Stimulated activated CD4-positive, alpha-beta T cell treated with anti-CD3 and anti-CD28 coated beads, Interleukin-1b, Interleukin-23, amount 100 ng/mL, for 48 hours (primary cell): ENCODE measurements at places on chromosomes 4 and X.
A peak's percentile ranks its signal among the peaks of the same experiment; 100 is the strongest.

- no peak for DNase-seq
Observed at GRCh38 chr4:103032574-103032973, 13.1 kb upstream of the SLC9B1 start.

DNA sequence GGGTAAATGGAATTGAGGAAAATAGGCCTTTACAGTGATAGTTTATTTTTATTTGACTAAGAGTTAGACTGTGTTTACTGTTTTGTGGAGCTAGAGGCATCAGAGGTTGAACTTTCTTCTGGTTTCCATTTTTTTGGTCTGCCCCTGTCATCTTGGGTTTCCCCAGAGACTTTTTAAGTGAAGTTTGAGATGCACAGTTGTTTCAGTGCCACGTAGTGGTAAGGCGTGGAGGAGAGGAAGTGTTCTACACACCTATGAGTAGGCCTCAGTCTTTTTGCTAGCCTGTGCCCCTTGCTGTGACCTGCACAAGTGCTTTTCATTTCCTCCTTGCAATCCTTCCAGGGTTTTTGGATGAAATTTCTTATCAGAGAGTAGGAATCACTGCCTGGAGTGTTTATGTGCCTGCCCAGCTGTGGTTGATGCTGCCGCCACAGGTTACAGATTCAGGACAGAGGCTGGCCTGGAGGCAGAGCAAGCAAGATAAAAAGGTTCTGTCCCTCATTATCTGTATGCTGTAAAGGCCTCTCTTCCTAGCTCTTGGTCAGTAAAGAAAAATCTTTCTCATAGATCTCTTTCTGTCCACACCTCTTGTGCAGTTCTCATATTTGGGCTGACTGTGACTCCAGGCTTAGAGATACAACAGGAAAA, 12.5 kb upstream of the HSFX4 start:
- DNase-seq, result no peak

DNA sequence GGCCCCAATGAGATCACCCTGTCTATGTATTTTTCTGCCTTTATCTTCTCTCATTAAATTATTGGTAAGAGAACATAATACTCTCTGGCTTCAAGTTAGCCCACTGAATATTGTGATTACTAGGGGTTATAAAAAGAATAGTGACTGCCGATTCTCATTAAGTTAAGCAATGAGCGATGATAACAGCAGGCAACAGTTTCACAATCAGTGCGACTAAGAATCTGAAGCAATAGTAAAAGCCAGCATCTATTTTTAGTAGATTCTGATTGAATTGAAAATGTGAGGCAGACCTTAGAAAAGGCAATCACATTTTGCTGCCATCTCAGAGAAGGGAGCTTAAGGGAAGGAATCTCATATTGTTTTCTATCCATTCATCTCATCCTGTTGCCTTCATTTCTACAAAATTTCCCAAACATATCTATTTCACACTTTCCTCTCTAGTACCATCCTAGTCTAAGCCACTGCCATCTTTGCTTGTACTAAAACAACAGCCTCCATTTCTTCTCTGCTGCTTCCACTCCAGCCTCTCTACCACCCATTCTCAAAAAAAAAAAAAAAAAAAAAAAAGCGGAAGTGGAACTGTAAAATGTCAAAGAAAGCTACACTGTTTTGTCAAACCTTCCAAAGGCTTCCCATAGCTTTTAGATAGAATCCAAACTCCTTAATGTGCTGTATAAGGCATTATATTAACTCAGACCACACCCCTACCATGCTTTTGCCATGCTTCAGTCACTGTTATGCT, 17.4 kb downstream of the GABRA4 start:
- no peak for DNase-seq

- no peak for DNase-seq
Observed at GRCh38 chrX:153968754-153969124, 2.9 kb downstream of the HCFC1 start.

GRCh38 chr4:107439401-107439800, 280.6 kb downstream of the PAPSS1 start:
- no peak for DNase-seq

GRCh38 chrX:149491812-149492211, 13.3 kb downstream of the IDS start:
- DNase-seq, result no peak

- DNase-seq, result peak; percentile 14
Observed at GRCh38 chrX:149527705-149528104, 13.1 kb upstream of the EOLA1 start.

DNA sequence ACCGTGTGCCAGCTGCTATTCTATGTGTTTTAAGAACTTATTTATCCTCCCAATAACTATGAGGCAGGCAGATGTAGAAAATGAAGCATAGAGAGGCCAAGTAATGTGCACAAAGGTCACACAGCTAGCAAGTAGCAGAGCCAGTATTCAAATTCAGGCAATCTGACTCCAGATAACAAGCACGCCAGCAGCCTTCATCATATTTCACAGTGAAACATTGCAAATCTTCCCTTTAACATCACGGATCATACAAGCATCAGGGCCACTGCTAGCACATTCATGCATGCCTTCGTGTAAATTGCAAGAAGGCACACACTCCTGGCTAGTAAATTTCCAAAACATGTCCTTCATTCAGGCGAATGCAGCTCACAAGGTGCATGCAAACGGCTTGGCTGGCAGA, 33.1 kb downstream of the MAOB start:
- no peak for DNase-seq

- no peak for DNase-seq
Observed at GRCh38 chrX:151722241-151722846, 6.5 kb downstream of the FATE1 start.

DNA sequence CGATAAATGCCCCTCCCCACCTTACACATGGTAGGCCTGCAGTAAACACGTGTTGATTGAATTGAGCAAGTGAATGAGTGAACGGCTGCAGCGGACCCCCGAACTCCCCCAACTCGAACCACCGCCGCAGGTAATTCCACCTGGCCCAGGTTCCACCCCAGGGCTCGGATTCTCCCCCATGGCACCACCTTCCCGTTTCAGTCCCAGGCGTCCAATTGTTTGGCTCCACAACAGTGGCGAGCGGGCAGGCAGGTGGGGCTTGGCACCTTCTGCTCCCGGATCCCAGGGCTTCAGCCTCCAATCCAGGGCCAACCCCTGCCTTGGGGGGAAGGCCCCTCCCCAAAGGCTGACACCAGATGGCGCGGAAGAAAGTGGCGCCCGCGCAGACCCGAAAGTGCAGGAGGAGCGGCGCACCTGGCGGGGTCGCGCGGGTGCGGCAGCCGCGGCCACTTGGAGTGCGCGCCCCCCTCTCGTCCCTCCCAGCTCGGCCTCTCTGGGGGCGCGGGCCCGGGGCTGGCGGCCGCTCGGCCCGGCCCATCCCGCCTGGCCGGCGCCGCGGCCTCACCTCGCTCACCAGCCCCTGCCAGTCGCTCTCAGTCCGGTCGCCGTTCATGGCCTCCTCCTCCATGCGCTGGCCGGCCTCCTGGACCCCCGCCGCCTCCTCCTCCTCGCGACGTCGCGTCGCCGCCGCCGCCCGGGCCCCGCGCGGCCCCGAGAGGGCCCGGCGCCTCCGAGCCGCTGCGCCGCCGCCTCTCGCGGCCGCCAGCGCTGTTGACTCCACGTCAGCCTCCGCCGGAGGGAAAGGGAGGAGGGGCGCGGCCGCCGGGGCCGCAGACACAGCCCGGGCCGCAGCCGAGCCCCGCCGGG, at the start of gene CCDC149:
Gene CCDC149 (minus strand): TSS at position 791 of the 867 bp plus-strand sequence. CDS start 178 bp downstream, at position 613.
- no peak for DNase-seq

- DNase-seq, result no peak
Observed at GRCh38 chr4:95018785-95019184, 261.0 kb downstream of the BMPR1B start.

GRCh38 chrX:73266766-73267165, 52.1 kb upstream of the NAP1L2 start:
- no peak for DNase-seq
